ENCODE measurements at places on chromosomes 2 and 18.
A peak's percentile ranks its signal among the peaks of the same experiment; 100 is the strongest.

DNA sequence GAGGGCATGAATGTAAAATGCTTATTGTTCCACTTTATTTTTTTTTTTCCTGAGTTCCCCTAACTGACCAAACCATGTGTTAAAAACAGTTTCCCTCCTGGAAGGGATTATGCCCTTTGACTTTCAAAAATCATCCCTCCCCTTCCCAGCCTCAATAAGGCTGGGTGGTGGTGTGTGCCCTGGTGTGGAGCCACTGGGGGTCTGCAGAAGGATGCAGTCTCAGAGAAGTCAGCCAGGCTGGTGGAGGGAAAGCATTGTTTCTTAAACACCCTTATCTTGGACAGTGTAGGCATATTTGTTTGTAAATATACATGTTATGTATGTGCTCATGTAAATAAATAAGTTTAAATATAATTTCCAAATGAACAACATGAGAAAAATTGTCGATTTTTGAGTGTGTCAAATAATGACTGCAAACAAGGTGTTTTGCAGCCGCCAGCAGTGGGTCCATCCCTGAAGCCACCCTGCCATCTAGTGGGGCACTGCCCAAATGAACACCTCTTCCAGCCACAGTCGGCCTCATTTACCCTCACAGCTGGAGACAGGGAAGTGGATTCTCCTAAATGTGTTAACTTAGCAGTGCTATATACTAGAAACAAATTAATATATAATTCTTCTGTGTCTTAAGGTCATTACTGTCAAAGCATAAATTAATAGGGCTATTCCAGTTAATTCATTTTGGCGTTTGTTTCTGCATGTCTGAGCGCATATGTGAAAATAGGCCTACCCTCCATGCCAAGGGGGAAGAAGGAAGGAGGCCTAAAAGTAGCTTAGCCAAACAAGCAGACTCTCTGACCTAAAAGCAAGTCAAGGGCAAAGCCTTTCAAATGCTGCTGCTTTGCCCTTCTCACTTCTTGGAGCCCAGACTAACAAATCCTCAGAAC lies 209.6 kb upstream of the PIK3C3 start:
- DNase-seq: peak; percentile 86

DNA sequence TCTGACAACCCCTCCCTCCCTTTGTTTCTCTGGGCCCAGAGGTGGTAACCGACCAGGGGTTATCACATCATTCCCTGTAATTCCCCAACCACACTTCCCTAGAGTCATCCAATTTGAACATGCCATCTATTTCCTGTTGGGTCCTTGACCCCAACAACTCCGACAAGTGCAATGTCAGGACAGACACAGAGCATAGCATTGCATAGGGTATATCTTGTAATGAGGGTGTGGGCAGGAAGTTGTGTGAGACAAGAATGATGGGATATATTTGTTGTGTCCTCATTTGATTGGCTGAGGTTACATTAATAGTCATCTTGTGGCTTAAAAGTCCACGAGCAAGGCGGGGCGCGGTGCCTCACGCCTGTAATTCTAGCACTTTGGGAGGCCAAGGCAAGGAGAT lies 33.4 kb upstream of the CNOT11 start:
- no peak for DNase-seq

- DNase-seq: no peak
Measured at GRCh38 chr18:31424383-31424988, 23.1 kb upstream of the DSG3 start.

- no peak for DNase-seq
Measured at GRCh38 chr2:42618116-42618515, 49.7 kb downstream of the MTA3 start.

- no peak for DNase-seq
Measured at GRCh38 chr2:134683561-134684112, 35.2 kb downstream of the TMEM163 start.
